ENCODE measurements at places on chromosomes 5 and 9. TPM values are rescaled to one million over a fixed set of nuclear protein-coding genes. Genes with fewer than 3 reads are reported as not detected.

DNA sequence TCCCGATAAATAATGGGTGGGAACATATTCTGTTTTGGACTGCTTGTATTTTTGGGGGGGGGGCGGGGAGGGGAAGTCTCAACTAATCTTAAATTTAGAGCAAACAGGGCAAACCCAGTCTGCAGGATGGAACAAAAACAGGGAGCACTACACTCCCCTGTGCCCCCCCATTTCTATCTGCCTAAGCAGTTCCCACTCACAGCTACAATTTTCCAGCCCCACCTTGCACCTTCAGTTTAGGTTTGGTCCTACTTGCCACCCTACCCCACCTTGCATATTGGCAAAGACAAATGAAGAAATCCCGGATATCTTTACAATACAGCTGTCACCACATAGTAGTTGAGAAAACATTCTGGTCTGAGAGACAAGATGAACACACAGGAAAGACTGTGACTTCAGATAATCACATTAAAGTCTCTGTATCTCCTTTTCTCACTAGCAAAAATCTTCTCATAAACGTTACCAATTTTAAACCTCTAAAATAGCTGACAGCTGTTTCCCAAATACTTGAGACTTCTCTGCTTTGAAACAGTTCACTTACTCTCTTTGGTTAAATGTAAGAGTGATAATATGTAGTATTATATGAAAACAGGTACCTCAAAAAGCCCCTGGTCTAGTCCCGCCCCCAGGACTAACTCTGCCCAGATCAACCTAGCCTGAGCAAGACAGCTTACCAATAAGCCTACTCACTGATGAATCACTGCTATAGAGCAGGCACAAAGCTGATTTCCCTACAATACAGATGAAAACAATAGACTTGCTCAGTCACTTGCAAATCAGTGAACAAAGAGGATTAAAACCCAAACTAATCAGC lies 5.2 kb upstream of the RAPGEF6 start:
- DNase-seq: no peak

GRCh38 chr5:134577022-134577795 lies 51.7 kb downstream of the JADE2 start:
- DNase-seq: no peak

- DNase-seq: no peak
Observed at GRCh38 chr5:117110548-117110947, 535.9 kb upstream of the SEMA6A start.

- no peak for DNase-seq
Observed at GRCh38 chr5:14054965-14055963, 87.9 kb upstream of the TRIO start.

FGFR4 gene
- 0.42 TPM for total RNA-seq

Measured in mesenteric fat pad (tissue), 1 donor.